ENCODE measurements at places on chromosomes 13 and 19. TPM values are rescaled to one million over a fixed set of nuclear protein-coding genes. Genes with fewer than 3 reads are reported as not detected.

The CYP2A7 gene
- total RNA-seq = not detected

The IZUMO4 gene
- 4.3 TPM for total RNA-seq

The SSC5D gene
- total RNA-seq = 7.7 TPM

The KLK2 gene
- total RNA-seq = not detected

DNA sequence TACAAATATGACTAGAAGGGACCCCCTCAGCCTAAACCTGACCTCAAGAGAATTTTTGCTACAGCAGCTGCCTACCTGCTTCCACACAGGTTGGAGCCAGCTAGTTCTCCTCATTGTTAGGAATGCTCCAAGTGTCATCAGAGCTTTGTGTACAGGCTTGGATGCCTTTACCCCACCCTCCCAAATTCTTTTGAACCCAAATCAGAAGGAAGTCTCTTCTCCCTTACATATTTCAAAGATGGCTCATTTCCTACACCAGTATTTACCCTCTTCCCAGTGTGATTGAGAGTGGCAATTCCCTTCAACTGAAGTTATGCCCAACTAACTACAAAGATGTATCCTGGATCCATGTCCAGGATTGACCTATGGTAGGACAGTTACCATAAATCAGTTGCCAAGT lies 323.2 kb downstream of the OXGR1 start:
- no peak for DNase-seq

- no peak for DNase-seq
Observed at GRCh38 chr13:52896827-52897659, 48.6 kb upstream of the PCDH8 start.

DNA sequence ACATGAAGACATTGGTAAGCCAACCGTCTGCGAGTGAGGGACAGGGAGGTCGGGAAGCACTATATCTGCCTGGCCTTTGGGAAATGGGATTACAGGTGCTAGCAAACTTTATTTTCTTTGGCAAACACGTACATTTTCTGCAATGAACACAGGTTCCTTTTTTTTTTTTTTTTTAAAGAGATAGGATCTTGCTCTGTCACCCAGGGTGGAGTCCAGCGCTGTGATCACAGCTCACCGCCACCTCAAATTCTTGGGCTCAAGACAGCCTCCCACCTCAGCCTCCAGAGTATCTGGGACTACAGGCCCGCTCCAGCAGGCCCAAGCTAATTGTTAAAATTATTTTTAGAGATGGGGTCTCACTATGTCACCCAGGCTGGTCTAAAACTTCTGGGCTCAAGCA lies 24.2 kb downstream of the ELAVL1 start:
- no peak for DNase-seq

DNA sequence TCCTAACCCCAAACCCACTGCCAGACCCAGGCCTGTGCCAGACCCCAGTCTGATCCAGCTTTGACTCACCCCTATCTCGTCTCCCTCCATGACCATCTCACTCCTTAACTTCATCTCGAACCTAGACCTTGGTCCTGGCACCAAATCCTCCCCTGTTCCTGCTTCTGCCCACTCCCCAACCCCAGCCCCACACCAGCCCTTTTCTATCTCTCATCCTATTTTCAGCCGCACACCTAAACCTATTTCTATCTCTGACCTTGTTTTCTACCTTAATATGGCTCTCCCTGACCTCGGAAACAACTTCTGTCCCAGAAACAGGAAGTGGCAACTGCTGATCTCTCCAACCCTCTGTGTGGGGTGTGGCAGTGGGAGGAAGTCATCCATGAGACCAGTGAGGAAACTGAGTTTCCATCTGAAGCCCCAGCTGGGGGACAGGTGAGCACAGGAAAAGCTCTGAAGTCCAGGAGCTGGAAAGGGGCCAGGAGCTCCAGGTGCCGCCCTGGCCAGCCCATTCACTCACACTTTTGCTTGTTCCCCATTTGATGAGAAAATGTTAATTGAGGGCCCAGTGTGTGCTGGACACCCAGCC lies 13.7 kb downstream of the PTH2 start:
- DNase-seq = no peak

DNA sequence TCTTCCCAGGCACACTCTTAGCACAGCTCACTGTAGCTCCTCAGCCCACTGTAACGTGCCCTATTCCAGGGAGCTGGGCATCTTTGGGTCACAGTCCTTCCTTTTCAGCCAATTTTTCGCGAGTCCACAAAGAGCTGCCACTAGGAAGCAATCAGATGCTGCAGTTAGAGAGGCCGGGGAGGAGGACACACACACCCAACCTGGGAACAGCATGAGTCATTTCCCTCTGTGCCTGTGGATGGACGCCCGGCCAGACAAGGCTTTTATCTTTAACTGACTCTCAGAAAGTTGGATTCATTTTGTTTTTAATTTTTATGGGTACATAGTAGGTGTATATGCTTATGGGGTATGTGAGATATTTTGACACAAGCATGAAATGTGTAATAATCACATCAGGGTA lies 918.6 kb downstream of the UQCRFS1 start:
- DNase-seq = no peak

DNA sequence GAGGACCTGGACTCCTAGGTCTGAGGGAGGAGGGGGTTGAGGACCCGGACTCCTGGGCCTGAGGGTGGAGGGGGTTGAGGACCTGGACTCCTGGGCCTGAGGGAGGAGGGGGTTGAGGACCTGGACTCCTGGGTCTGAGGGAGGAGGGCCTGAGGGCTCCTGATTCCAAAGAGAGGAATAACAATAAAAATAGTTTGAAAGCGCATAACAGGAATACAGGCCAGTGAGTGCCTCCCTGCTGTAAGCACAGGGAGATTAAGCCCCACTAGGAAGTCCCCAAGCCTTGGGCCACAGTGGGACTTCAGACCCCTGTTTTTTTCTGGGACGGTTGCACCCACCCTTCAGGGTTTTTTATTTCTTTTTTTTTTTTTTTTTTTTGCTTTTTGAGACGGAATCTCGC lies 1.2 kb upstream of the SBK2 start:
- no peak for DNase-seq

- no peak for DNase-seq
Observed at GRCh38 chr13:31011193-31011860, 78.9 kb downstream of the TEX26 start.

- peak; percentile 94 for DNase-seq
Observed at GRCh38 chr19:3459089-3459881, 21.0 kb downstream of the SMIM24 start.
